ENCODE measurements at places on chromosomes 5 and 9. TPM values are rescaled to one million over a fixed set of nuclear protein-coding genes. Genes with fewer than 3 reads are reported as not detected.

DNA sequence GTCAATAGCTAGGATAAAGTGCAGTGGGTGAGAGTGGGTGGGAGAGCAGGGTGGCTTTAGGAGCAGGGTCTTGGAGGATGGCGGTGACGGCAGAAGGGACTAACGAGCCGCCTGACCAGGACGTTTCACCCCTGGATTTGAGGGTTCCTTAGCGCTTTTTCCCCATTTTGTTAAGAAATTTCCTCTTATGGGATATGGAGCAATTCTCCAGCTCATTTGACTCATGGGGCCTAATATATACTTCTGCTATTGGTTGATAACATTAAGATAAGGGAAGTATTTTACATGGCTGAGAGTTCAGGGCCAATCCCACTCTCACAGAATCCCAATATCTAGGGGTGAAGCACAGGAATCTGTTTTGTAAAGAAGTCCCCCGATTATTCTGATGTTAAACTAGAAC, 17.6 kb downstream of the CD180 start:
- DNase-seq, result no peak

GRCh38 chr5:134142806-134143205, 28.3 kb downstream of the TCF7 start:
- no peak for DNase-seq

DNA sequence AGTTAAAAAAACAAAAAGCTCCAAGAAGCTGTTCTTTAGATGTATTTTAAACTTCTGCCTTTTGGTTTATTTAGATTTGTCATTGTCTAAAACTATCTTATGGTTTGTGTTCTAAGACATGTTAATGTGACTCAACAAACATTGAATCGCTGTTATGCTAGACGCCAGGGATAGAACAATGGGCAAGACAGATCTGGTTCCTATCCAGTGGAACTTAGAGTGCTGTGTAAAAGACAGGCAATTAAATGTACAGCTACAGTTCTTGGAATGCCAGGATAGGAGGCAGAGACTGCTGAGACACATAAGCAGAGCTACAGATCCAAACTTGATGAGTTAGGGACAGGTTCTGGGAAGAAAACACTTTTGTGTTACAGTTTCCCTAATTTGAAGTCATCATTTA, 22.4 kb downstream of the LYRM7 start:
- no peak for DNase-seq

The FAM221B gene
- not detected for total RNA-seq

- DNase-seq, result no peak
These were observed 9.5 kb downstream of the MVB12B start for GRCh38 chr9:126335837-126336735.

- peak; percentile 85 for DNase-seq
These were observed 423.8 kb downstream of the SPOCK1 start for GRCh38 chr5:137075163-137075970.

The P4HA2 gene
- 0.32 TPM for total RNA-seq

The CCNI2 gene
- total RNA-seq, result not detected

- no peak for DNase-seq
These were observed 57.2 kb downstream of the RFX3 start for GRCh38 chr9:3468421-3469205.

DNA sequence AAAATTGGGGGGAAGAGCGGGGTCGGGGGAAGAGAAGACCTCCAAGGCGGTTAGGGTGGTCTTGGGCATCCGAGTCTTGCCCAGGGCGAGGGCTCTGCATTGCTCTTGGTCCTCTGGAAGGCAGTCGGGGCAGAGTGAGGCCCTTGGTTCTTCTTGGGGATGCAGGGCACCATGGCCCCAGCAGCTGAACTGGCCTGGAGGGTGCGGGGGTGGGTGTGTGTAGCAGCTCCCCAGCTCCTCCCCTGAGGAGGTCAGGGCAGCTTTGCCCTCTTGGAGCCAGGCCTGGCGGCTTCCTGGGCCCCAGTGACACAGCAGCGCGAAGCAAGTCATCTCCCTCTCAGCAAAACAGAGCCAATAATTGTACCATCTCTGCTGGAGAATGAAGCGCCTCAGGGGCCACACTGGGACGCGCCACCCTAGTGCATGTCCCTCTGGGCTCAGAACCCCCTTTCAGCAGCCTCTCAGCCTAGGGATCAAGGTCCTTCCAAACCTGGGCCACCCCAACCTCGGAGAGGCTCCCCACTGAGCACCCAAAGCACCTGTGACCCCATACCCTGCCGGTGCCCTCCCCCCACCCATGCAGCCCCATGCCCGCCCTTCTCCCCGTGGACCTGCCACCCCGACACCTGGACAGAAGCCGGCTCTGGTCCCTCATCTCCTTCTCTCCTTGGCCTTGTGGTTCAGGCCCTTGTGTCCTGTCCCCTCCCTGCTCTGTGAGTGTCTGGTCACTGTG, 10.4 kb upstream of the RXRA start:
- DNase-seq, result no peak

DNA sequence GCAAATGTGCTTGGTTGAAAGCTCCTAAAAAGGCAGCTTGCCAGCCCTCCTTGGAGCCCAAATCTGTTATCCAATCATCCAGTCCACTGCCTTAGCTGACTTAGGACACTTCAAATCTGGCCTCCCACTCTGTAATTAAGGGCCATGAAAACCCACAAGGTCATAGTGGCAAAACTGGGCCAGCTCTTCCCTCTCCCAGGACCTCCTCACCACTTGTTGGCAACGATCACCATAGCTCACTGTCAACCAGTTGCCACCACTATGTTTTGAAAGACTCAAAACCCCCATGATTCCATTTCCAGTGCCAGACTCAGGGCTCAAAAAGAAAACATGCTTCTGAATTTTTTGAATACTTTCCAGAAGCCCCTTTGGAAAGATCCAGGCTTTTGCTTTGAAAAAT, 107.5 kb downstream of the NREP start:
- DNase-seq, result no peak

GRCh38 chr5:62000646-62001045, 305.4 kb upstream of the KIF2A start:
- no peak for DNase-seq

GRCh38 chr9:71665247-71665646, 103.1 kb downstream of the CEMIP2 start:
- DNase-seq, result no peak

DNA sequence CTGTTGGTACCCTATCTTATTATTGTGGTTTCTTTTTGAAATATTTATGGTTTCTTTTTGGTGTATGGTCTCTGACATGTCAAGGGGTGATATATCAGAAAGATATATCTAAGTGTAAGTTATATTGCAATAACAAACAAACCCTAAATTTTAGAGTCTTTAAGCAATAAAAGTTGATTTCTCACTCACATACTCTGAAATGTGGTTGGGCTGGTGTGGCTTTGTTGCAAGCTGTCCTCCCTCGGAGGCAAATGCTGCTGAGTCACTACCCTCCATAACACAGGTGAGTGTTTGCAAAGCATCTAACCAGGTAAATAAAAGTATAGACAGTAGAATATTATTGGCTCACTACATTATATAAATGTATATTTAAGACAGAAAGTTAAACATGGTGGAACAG, 253.2 kb downstream of the CDH18 start:
- DNase-seq, result no peak

The PCDHGA9 gene
- total RNA-seq, result 5.7 TPM

The ANP32B gene
- total RNA-seq, result 389 TPM

Data from OCI-LY7 (cell line).